ENCODE measurements at places on chromosomes 6 and 20.

- no peak for DNase-seq
Observed at GRCh38 chr6:219019-219570, 73.2 kb upstream of the DUSP22 start.

DNA sequence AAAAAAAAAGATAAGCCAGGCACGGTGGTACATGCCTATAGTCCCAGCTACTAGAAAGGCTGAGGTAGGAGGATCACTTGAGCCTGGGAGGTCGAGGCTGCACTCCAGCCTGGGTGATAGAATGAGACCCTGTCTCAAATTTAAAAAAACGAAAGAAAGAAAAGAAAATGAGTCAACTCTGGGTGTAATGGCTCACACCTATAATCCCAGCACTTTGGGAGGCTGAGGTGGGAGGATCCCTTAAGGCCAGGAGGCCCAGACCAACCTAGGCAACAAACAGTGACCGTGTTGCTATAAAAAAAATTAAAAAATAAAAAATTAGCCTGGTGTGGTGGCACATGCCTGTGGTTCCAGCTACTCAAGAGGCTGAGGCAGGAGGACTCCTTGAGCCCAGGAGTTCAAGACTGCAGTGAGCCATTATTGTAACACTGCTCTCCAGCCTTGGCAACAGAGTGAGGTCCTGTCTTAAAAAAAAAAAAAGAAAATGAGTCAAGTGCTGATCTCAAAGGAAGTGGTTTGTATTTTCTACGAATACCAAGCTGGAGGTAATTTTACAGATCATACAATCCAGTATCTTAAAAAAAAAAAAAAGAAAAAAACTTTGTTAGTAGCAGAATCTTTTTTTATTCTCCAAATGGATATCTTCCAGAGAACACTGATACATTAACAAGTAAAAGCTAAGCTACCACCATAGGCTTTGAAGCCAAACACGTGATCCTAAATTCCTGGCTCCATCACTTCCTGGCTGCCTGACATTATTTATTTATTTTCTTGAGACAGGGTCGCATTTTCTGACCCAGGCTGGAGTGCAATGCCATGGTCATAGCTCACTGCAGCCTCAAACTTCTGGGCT is 5.7 kb downstream of the COMMD7 start:
- DNase-seq = no peak

GRCh38 chr6:33812669-33813068 is 8.9 kb upstream of the MLN start:
- DNase-seq = no peak

DNA sequence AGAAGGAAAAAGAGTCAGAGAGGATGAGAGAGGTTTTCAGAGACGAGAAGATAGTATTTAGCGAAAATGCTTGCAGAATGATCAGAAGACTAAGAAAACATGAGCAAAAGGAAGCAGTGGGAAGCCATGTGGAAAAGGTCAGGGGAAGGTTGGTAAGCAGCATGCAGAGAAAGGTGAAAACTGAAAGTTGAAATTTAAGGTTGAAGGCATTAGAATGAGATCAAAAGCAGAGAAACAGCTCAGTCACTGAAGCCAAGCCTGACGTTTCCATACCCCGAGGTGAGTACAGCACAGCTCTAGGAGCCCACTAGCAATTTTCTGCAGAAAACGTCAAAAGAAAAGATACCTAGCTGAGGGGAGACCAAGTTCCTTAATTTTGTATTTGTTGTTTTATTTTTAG is 19.1 kb upstream of the TFB1M start:
- no peak for DNase-seq
